ENCODE measurements at places on chromosomes 7 and 10. TPM values are rescaled to one million over a fixed set of nuclear protein-coding genes. Genes with fewer than 3 reads are reported as not detected.

- DNase-seq = no peak
These were observed 321.2 kb downstream of the GRM8 start for GRCh38 chr7:126931581-126931980.

DNA sequence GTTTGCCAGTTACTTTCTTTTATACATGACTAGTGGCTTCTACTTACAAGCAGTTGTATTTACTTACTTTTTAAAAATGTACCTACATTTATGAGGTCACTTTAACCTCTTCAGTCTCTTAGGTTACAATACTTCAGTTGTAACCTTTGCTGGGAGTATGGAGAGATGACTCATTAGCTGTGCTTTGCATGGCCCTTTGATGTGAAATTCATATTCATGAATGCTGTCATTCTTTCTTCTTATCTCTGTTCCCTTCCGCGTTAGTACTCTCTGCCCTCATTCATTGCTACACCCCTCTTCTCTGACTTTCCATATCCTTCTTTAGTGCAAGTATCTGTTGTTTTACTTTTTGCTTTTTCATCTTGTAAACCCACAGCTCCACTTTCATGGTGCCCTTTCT, 164.3 kb downstream of the BMPER start:
- no peak for DNase-seq

The GBX1 gene
- 0.62 TPM for total RNA-seq

DNA sequence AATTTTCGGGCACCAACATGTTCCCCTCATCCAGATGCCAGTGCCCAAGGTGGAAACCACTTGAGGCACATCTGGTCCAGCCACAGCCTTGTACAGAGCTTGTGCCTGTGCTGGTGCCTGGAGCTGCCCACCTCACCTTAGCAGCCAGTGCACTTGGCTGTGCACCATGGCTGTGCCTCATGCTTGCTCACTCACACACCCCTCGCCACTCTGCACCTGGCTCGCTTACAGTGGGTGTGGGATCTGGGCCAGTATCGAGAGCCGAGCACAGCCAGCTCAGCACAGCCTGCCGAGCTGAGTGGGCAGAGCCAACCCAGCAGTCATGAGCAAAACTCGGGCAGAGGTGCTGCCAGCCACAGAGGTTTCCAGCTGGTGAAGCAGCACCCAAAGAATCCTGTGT, 139.9 kb upstream of the NUPR2 start:
- no peak for DNase-seq

The ITIH5 gene
- total RNA-seq = 0.67 TPM

DNA sequence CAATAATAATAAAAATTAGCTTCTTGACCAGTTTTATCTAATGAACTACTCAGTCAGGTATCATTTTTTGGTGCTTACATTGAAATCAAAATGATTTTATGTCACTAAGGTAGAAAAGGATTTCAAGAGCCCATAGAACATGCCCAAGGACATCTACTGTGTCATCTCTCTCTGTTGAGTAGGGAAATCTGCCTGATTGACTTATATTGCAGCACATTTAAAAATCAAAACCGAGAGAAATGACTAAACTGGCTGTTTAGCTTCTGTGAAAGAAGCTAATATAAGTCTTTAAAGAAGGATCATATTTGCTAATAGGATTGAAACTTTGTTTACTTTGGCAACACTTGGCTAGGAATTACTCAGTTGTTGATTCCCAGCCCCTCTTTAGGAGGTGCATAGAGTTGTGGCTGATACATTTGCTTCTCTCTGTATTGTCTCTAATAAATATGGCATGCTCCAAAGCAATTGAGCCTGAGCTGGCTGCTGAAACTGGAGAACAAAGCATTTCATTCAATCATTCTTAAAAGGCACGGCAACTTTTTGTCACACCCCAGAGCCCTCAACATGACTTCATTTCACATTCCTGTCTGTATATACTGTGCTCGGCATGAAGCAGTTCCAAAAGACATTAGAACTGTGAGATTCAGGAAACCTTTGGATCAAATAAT, 1096.9 kb upstream of the POT1 start:
- DNase-seq = no peak

- DNase-seq = no peak
These were observed 4.0 kb upstream of the CAMK2G start for GRCh38 chr10:73878365-73878764.

The NUTM2E gene
- 0.15 TPM for total RNA-seq

The STYXL1 gene
- total RNA-seq = 68.6 TPM

DNA sequence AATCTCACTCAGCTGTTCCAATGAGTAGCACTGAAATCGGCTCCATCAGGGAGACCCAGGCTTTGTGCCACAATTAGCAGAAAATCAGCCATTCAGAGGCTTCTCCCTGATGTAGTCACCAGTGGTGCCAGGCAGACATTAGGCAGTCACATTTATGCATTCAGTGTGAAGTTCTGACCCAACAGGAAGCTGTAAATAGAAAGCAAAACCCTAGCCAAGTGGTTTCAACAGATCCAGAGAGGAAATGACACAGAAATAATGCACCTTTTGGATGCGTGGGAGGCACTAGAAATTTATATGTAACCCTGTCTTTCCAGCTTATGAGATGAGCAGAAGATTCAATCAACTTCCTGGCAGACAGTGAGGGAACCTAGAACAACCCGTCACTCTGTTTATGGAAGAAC, 186.4 kb downstream of the PDE1C start:
- no peak for DNase-seq

DNA sequence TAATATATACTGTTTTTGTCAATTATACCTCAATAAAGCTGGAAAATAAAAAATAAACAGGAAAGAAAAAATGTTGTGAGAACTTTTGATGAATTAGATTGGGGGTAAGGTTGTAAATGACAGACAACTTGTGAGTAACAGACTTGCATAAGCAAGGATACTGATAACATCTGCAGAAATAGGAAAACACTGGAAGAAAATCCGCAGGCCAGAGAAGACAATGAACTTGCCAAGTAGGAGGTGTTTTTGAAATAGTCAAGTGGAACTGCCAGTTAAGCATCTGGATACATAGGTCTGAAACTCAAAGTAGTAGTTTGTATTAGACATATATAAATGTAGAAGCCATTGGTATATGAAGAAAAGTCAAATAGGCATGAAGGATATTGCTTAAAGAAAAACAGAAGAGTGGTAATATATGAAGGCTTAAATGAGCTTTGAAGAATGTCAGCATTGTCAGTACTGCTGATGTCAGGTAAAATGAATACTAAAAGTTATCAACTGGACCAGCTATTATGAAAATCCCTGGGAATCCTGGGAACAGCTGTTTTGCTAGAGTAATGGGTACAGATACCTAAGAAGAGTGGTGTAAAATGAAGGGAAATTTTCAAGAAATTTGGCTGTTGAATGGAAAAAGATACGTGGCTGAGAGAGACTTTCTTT, 58.7 kb downstream of the DNAJC1 start:
- DNase-seq = no peak

DNA sequence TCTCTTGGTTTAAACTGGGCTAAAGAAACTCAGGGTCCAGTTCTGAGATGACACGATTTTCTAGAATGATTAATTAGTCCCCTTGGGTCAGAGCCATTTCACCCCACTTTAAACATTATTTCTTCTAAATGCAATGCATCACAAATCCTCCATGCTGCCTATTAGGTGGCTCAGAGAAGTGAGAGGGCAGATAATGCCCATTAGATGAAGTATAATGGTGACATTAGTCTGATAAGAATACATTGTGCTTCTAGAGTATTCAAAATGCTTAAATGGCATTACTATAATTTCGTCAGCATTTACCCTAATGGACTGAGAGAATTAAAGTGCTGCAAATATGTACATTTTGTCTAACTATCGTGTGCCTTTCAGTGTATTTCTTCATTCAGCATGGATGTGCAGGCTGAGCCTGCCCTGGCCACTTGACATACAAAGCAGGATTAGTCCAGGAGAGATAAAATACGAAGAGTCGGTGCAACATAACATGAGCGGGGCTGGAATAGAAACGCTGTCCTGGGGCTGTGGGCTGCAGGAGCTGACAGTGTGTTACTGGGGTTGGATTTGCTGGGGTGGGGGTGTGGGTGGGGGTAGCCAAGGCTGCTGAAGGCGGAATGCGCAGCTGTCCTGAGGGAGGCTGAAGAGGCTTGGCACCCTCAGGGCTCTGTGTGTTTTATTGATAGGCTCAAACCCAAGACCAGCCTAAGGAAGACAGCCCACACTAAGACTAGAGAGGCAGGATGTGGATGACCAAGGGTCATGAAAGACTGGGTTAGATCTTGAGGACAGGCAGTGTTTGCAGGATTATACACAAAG, 52.8 kb upstream of the KLF6 start:
- no peak for DNase-seq

DNA sequence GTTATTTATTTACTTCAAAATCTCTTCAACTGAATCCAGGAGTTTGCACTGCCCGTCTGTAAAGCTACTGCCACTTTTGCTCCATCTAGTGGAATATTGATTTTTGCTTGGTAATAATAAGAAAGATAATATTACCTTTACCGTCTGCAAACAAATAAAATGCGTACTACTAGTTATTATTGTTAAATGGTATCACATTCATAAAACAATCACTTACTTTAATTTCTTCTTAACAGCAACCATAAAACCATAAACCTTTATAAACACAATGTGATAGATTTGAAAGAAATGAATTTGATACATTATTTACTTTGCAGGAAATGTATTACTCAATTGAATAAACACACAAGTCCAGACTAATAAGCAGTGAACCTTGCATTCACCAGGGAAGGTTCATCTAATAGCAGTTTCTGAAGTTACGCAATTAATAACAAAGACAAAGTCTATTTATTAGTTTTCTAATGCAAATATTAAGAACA, 6.4 kb downstream of the AGMO start:
- DNase-seq = no peak

The TSPAN12 gene
- 19.5 TPM for total RNA-seq

DNA sequence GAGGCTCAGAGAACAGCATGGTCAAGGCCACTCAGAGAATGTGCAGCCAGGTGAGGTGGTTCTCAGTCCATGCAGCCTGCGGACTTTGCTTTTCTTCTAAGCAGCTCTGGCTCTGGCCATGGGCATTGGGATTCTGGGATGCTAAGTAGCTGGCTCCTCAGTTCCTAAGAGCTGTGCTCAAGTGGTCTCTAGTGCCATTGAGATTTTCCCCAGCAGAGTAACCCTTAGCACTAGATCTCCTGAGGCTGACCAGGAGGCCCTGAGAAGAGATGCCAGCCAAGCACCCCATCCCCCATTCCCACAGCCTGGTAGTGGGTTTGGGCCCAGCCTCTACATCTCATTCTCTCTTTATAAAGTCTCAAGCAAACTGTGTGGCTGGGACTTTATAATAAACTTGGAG, 77.1 kb downstream of the KCNMA1 start:
- no peak for DNase-seq

GRCh38 chr10:77619964-77620703, 17.5 kb downstream of the KCNMA1 start:
- no peak for DNase-seq

Measured in H7 (cell line).